ENCODE measurements at places on chromosomes 6 and 20. TPM values are rescaled to one million over a fixed set of nuclear protein-coding genes. Genes with fewer than 3 reads are reported as not detected.

The ZNF391 gene
- 0.47 TPM for polyA plus RNA-seq

The SMIM8 gene
- polyA plus RNA-seq: 2.8 TPM

The IL17F gene
- polyA plus RNA-seq: 0.16 TPM

The DEF6 gene
- 25.2 TPM for polyA plus RNA-seq

The HCK gene
- polyA plus RNA-seq: 1.3 TPM

The SYCP2 gene
- polyA plus RNA-seq: 0.56 TPM

The STX7 gene
- 19.2 TPM for polyA plus RNA-seq

The CALHM4 gene
- not detected for polyA plus RNA-seq

The KCNG1 gene
- 7.6 TPM for polyA plus RNA-seq

The STMND1 gene
- not detected for polyA plus RNA-seq

The THEMIS gene
- polyA plus RNA-seq: 0.20 TPM

The LAMP5 gene
- 0.01 TPM for polyA plus RNA-seq

The CNR1 gene
- polyA plus RNA-seq: 0.77 TPM

The CST4 gene
- not detected for polyA plus RNA-seq

The OPRL1 gene
- polyA plus RNA-seq: 0.13 TPM

The DNAH8 gene
- polyA plus RNA-seq: under 0.01 TPM

The TFAP2C gene
- polyA plus RNA-seq: 18.6 TPM

The MUC21 gene
- polyA plus RNA-seq: 912 TPM

The BPIFB4 gene
- polyA plus RNA-seq: not detected

The DDO gene
- 0.28 TPM for polyA plus RNA-seq

The BACH2 gene
- polyA plus RNA-seq: 0.24 TPM

The SPATA25 gene
- 0.76 TPM for polyA plus RNA-seq

The IMPG1 gene
- 0.02 TPM for polyA plus RNA-seq

The CDH26 gene
- polyA plus RNA-seq: 2.6 TPM

The LIN28B gene
- polyA plus RNA-seq: not detected

The BAG2 gene
- 2.3 TPM for polyA plus RNA-seq

The ADGB gene
- polyA plus RNA-seq: not detected

The LY6G6C gene
- 21.9 TPM for polyA plus RNA-seq

The TAP1 gene
- 34.2 TPM for polyA plus RNA-seq

The MANEA gene
- polyA plus RNA-seq: 2.8 TPM

The ADGRB3 gene
- 0.08 TPM for polyA plus RNA-seq

The SYCP2L gene
- 0.63 TPM for polyA plus RNA-seq

The SPDEF gene
- 0.08 TPM for polyA plus RNA-seq

The ZNF341 gene
- 4.5 TPM for polyA plus RNA-seq

The CD40 gene
- 10.8 TPM for polyA plus RNA-seq

The TULP1 gene
- polyA plus RNA-seq: 0.08 TPM

The HRH3 gene
- not detected for polyA plus RNA-seq

The C6orf58 gene
- not detected for polyA plus RNA-seq

The CFAP61 gene
- polyA plus RNA-seq: not detected

The ID1 gene
- 158 TPM for polyA plus RNA-seq

The GABRR1 gene
- polyA plus RNA-seq: 0.22 TPM
